ENCODE measurements at places on chromosomes 4 and X.
A peak's percentile ranks its signal among the peaks of the same experiment; 100 is the strongest.

DNA sequence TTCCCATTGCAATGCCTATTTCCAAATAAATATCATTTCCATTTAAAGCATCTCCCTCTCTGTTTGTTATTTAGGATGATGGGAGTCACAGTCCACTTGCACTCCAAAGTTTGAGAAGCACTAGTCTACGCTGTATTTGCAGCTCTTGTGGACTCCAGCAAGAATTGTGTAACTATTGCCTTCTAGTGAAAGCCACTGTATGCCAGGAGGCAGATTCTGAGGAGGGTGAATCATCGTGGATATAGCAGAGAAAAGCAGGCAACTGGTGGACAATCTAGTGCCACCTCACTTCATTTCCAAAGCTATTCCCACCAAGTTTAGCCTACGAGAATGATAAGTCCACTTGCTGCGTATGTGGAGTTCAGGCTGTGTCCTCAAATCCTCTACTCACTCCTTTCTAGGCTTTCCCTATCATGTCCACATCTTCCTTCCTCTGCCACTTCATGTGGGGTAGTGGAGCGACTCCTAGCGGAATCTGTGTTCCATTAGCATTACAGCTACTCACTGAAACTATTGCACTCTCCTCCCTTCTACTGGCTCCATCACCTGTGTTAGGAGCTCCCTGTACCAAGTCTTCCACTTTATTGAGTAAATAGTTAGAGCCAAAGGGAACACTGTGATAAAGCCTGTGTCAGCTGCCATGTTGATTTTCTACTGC is 501.8 kb upstream of the GALNT7 start:
- DNase-seq = no peak

DNA sequence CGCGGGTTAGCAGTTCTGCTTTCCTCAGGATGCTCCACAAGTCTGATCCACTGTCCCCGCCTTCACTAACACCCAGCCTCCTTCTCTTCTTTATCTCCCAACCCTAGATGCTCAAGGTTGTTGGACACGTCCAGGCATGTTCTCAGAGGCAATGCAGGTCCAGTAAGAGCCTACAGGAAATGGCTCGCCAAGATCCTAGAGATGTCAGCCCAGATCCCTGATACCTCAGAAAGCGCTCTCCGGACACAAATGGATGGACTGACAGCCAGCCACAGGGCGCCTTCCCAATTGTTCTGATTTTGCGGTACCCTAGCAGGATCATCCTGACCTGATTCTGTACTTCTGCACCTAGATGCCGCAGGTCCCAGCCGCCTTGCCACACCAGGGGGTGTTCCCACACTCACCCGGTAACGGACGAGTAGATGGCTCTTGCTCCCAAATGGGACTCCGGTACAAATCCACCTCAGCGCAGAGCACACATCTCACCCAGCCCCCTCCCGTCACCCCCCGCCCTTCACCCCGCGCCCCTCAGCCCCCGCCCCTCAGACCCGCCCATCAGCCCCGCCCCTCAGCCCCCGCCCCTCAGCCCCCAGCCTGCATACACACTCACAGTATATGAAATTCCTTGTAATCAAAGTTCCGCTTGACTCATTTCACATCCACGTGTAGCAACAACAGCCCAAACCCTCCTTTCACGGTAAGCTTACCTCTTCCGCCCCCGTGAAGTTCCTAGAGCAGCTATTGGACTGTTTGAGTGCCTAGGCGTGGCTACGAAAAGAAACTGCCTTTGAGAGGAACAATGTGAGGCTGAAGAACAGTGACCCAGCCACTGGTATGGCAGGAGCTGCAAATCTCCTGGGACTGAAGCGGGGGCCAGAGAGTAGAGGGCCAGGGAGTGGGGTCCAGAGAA is at the start of gene EDA2R:
Gene EDA2R, minus strand, starts transcription at position 488 of the 910 bp plus-strand sequence. CDS start 23,058 bp downstream, outside the sequence.
- DNase-seq = no peak

DNA sequence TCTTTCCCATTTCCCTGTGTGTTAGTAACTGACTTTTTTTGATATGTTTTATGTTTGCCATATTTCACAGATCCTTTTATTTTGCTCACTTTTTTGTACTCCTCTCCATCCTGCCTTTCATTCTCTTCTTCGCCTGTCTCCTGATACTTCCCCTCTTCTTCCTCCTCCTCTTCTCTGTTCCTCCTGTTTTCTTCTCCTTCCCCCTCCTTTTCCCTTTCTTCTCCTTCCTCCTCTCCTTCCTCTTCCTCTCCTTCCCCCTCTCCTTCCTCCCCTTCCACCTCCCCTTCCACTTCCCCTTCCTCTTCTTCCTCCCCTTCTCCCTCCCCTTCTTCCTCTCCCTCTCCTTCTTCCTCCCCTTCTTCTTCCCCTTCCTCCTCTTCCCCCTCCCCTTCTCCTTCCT is 41.7 kb downstream of the RPGR start:
- DNase-seq = no peak

- no peak for DNase-seq
Measured at GRCh38 chr4:7073526-7074390, 5.9 kb upstream of the GRPEL1 start.

GRCh38 chr4:78418406-78418805 is 133.2 kb upstream of the ANXA3 start:
- DNase-seq = no peak

GRCh38 chrX:149198980-149199732 is 305.9 kb downstream of the IDS start:
- no peak for DNase-seq

- no peak for DNase-seq
Measured at GRCh38 chrX:118847676-118848075, 24.1 kb downstream of the ZCCHC12 start.

GRCh38 chr4:88158489-88159228 is at the start of gene ABCG2:
ABCG2 (minus strand) TSS chr4:88158639; CDS start chr4:88139995, 18,644 bp downstream.
- no peak for DNase-seq

GRCh38 chr4:125620066-125620860 is 305.5 kb downstream of the FAT4 start:
- no peak for DNase-seq

DNA sequence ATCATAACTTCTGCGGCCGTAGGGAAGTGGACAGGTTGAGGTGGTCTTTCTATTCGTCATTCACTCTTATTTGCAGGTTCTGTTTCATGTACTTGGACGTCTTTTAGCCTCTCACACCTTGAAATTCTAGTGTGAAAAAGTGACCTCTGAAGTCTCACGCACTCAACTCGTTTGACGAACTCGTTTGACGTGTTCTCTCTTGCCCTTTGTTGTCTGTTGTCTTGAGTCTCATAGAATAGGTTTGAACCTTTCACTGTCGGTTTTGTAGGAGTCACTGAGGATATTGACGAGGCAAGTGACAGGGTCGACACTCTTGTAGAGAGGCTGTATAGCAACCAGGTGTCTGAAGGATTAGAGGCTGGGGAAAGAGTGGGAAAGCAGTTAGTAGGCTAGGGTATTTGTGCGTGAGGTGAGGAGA is 1.1 kb upstream of the PGRMC2 start:
- no peak for DNase-seq

GRCh38 chr4:25531272-25531671 is 124.4 kb upstream of the SLC34A2 start:
- DNase-seq = no peak

- no peak for DNase-seq
Measured at GRCh38 chr4:29970626-29971025, 749.5 kb upstream of the PCDH7 start.

- DNase-seq = no peak
Measured at GRCh38 chr4:2825740-2826139, 17.9 kb upstream of the ADD1 start.

DNA sequence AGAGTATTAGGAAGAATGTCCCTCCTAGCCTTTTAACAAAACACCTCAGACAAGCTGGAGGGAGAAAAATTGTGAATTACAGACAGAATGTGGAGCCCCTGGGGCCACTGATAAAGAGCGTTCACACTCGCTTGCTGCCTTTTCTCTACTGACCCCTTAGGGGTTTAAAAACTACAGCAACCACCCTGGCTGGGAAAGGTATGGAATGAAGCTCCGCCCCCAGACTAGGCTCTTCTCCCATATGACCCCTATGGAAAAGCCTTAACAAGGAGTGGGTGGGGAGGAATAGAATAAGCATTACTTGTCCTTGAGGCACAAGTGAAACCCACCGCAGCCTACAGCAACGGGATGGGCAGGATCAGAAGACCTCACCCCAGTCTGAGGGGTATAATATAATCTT is 26.3 kb downstream of the ANKRD50 start:
- no peak for DNase-seq

DNA sequence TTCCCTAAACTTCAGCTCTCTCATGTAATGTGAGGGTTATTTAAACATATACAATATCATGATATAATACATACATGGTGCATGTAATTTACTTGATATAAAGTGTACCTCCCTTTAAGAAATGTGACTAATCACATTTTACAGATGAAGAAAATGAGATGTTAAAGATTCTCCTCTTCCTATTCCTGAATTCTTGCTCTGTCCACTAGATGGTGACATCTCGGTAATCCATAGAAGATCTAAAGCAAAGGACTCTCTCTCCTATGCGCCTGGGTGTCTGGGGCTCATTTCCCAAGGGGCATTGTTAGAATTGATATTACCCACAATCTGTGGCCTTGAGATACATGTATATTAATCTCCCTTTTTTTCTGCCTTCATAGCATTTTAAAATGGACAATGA is 804.9 kb downstream of the RAB28 start:
- no peak for DNase-seq

GRCh38 chr4:81472281-81473182 is 825 bp upstream of the RASGEF1B start:
- no peak for DNase-seq

- no peak for DNase-seq
Measured at GRCh38 chr4:116020141-116020722, 906.8 kb upstream of the NDST4 start.

DNA sequence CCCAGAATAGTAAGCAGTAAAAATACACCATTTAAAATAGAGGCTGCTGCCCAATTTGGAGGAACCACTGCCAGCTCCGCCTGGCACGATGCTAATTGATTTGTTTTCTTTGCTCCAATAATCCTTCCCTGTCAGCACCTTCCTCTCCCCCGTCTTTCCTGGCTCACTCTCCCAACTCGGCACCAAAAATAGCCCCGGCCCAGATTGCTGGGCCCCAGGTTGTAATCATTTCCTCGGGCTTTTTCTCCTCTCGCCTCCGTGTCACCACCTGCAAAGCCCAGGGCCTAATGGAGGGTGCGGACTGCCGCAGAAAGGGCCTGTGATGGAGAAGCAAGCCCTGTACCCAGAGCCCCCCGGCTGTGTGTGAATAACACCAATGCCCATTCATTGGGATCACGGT is 197.6 kb upstream of the PSAPL1 start:
- DNase-seq = no peak

DNA sequence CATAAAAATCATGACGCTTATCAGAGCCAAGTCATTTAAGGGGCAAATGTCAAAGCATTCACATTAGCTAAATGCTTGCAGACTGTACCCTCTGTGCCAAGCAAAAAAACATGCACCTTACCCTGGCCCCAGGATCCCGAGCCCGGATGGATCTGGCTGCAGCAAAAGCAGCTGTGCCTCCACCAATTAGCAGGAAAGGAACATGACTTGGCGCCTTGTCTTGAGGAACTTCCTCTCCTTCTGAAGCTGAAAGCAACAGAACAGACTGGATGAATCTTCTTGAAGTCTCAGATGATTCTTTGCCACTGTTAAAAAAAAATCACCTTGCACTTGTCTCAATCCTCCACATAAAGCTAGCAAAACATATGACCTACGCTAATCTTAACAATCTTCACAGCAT is 18.0 kb downstream of the AIFM1 start:
- DNase-seq = no peak

DNA sequence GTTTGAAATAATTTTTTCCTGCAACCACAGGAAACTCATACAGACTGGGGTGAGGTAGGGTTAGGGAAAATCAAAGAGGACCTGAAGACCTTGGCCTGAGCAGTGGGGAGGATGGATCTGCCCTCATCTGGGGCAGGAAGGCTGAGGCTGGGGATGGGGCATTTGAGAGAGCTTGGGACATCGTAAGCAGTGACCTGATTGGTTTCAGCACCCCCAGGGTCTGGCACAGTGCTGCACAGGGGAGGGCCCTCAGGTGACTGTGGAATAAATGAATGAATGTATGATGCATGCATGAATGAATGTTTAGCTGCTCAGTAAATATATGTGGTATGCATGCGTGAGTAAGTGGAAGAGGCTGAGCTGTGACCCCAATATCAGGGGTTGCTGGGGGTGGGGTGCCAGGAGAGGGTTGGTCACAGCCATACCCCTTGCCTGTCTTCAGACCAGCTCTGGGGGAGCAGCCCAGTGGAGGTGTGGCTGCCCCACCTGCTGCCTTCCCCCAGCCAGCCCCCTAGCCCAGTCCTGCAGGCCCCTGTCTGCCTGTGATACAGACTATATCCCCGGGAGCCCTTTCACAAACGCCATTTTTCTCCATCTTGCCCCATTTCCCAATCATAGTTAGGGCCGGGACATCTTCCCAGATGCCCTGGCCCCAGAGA is 11.0 kb upstream of the TNIP2 start:
- no peak for DNase-seq

- DNase-seq = no peak
Measured at GRCh38 chr4:7679406-7680040, 244.8 kb upstream of the PSAPL1 start.

DNA sequence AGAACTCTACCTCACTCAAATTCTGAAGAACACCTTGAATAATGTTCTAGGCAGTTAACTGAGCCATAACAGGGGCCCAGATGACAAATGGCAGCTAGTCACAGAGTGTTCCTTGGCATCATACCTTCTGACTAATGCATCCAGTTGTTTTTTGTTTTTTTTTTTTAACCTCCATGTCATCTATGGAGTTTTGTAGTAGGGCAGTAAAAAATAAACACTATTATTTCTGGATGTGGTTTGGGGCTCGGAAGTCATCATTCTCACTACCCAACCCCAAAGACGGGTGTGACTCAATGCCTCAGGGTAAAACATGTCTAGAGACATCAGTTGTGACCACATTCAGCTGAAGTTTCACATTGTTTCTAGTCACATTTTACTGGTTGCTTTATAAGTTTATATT is 31.2 kb upstream of the MCF2 start:
- DNase-seq = no peak

DNA sequence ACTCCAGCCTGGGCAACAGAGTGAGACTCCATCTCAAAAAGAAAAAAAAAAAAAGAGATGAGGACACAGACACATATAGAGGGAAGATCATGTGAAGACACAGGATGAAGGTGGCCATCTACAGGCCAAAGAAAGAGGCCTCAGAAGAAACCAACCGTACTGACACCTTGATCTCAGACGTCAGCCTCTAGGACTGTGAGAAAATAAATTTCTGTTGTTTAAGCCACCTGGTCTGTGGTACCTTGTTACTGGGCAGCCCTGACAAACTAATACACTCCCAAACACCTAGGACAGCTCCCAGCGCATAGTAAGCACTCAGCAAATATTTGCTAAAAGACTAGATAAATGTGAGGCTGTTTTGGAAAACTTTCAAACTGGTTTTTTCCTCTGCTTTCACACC is 59.2 kb upstream of the SMIM10 start:
- DNase-seq = no peak

- DNase-seq = no peak
Measured at GRCh38 chrX:37986893-37987292, 19.5 kb upstream of the SYTL5 start.

GRCh38 chrX:18719852-18720251 is 12.4 kb downstream of the PPEF1 start:
- DNase-seq = no peak

GRCh38 chr4:152927737-152928136 is 8.4 kb upstream of the FHDC1 start:
- DNase-seq = no peak

- no peak for DNase-seq
Measured at GRCh38 chr4:169768385-169768784, 10.6 kb upstream of the HPF1 start.

GRCh38 chrX:118538386-118538785 is 42.8 kb downstream of the DOCK11 start:
- peak; percentile 3 for DNase-seq
